ENCODE measurements at places on chromosomes 12 and 14.

- DNase-seq: peak; percentile 66
Measured at GRCh38 chr12:75692876-75693275, 181.5 kb upstream of the KRR1 start.

DNA sequence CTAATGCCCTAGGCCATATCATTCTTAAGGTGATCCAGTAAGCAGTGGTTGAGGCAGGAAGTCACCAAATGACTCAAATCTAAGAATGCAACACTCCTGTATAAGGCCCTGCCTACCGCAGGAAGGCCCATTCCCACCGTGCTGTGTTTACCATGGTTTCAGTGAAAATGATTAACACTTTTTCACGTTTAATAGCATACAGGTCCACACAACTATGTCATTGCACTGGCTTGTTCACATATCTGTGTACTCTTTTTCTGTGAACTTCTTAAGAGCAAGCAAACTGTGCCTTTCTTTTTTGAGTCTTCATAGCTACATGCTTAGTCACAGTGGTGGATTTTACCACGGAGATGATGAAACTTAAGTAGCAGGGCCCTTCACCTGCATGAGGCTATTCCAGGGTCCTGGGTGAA, 214.9 kb downstream of the CNTN1 start:
- DNase-seq: peak; percentile 51

DNA sequence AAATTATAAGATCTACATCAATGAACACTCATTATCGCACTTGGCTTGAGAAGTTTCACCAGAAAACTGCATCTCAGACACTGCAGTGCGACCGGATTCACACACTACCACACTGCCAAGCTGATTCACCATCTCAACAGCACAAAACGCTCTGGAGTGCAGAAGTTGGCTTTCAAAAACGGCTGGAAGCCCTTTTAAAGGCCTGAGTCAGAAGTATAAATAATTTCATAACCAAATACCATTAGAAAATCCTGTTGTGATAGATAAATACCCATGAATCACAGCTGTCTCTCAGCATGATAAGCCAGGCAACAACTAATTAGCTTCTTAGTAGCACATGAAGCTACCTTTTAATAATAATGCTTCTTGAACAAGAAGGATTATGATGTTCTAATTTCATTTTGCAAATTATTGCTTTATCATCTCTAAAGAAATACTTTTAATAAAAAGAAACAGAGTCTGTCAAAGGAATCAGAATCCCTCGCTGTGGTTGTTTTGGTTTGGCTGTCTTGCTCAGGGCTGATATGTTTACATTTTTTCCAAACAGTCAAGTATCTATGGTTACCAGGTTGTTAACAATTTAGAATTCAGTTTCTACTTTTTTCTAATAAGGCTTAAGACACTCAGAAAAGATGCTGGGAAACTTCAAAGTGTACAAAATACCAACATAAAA, 51.2 kb downstream of the SLC2A13 start:
- DNase-seq: peak; percentile 94

- DNase-seq: peak; percentile 42
Measured at GRCh38 chr12:29582146-29582545, 84.7 kb upstream of the OVCH1 start.

GRCh38 chr14:29724991-29725390, 202.7 kb downstream of the PRKD1 start:
- DNase-seq: peak; percentile 74

- DNase-seq: no peak
Measured at GRCh38 chr14:89641495-89642175, 224.6 kb upstream of the FOXN3 start.

- DNase-seq: no peak
Measured at GRCh38 chr12:52057638-52058576, 6.7 kb downstream of the NR4A1 start.

- DNase-seq: no peak
Measured at GRCh38 chr14:97359341-97359740, 562.2 kb downstream of the VRK1 start.

- DNase-seq: no peak
Measured at GRCh38 chr12:120094485-120094884, 22.1 kb downstream of the RAB35 start.

- DNase-seq: no peak
Measured at GRCh38 chr12:18217966-18218365, 43.4 kb upstream of the PIK3C2G start.

GRCh38 chr12:12499909-12500604, 62.6 kb downstream of the DUSP16 start:
- no peak for DNase-seq

GRCh38 chr12:86914721-86915120, 658.5 kb upstream of the MGAT4C start:
- DNase-seq: peak; percentile 85

GRCh38 chr14:79742142-79742541, 469.2 kb downstream of the DIO2 start:
- DNase-seq: peak; percentile 10

- no peak for DNase-seq
Measured at GRCh38 chr12:34163443-34163842, 141.1 kb downstream of the ALG10 start.

GRCh38 chr12:124477107-124477915, 90.1 kb downstream of the NCOR2 start:
- no peak for DNase-seq

GRCh38 chr14:75961662-75962061, 20.1 kb downstream of the TGFB3 start:
- DNase-seq: no peak

DNA sequence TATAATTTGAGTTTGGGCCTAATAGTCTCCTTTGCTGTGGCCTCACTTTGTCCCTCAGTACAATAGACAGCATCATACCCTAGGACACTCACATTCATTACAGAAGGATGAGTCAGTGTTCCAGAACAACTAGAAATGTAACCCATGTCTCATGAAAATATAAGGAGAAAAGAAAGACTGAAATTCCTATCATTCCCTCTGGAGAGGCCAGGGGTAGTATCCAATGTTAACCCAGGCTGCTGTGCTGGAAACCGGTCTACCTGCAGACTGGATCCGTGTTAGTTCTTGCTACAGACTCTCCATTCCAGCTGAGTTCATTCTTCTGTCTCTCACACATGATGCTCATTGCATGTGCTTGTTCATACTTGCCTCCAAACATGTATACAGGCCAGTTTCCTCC, 75.8 kb upstream of the HOXC13 start:
- peak; percentile 11 for DNase-seq

DNA sequence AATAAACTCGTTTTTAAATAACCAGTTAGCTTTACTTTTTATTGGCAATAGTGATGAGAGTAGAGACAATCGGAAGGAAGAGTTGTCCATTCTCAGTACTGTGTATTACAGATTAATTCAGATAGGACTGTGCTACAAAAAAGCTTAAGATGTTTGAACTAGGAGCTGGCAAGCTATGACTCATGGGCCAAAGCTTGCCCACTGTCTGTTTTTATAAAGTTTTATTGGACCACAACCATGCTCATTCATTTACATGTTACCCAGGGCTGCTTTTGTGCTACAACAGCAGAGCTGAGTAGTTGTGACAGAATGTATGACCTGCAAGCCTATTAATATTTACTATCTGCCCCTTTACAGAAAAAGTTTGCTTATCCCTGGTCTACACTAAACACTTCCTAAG, 19.4 kb downstream of the GNS start:
- no peak for DNase-seq

DNA sequence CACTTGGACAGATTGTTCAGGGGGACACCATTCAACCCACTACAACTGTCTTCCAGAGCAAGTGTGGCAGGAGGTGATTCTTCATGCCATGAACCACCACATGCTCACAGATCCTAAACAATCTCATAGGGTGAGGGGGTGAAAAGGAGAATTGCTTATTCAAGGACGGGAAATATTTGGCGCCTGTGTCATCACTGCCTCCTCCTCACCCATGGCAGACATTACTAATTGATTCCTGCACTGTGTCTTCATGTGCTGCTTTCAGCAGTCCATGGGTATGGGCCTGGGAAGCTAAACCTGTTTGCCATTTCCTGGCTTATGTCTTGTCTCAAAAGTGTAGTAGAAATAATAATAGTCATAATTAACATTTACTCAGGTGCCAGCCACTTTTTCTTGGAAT, 31.3 kb downstream of the MMAB start:
- peak; percentile 62 for DNase-seq

- no peak for DNase-seq
Measured at GRCh38 chr14:32300136-32300535, 29.0 kb upstream of the AKAP6 start.

GRCh38 chr12:20183563-20183962, 184.8 kb upstream of the PDE3A start:
- DNase-seq: peak; percentile 84

DNA sequence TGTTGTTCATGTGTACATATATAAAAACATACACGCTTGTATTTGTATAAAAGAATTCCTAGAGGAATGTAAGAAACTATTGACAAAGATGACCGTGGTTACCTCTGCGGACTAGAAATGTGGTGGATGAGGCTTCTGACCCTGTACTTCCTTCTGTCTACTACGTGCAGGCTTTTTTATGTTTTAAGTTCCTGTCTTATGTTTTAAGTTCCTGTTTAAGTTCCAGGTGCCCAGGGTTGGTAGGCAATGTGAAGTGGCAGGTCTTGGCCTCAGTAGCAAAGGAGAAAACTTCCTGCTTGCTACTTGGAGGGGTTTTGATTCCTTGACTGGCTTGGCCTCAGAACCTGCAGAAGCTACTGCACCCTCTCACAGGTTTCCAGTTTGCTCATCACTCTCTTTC, 11.6 kb downstream of the POMT2 start:
- no peak for DNase-seq

GRCh38 chr12:122855928-122856831, 20.9 kb downstream of the HIP1R start:
- DNase-seq: no peak

GRCh38 chr12:678747-679712, 15.8 kb upstream of the NINJ2 start:
- no peak for DNase-seq

- DNase-seq: peak; percentile 79
Measured at GRCh38 chr14:68143341-68143841, 323.8 kb downstream of the RAD51B start.

GRCh38 chr12:123167329-123167728, 16.4 kb upstream of the PITPNM2 start:
- no peak for DNase-seq

GRCh38 chr12:94277426-94278000, 129.1 kb downstream of the PLXNC1 start:
- peak; percentile 27 for DNase-seq

GRCh38 chr12:90017316-90017715, 308.7 kb upstream of the ATP2B1 start:
- DNase-seq: no peak

GRCh38 chr12:130506844-130507243, 169.2 kb downstream of the PIWIL1 start:
- no peak for DNase-seq

DNA sequence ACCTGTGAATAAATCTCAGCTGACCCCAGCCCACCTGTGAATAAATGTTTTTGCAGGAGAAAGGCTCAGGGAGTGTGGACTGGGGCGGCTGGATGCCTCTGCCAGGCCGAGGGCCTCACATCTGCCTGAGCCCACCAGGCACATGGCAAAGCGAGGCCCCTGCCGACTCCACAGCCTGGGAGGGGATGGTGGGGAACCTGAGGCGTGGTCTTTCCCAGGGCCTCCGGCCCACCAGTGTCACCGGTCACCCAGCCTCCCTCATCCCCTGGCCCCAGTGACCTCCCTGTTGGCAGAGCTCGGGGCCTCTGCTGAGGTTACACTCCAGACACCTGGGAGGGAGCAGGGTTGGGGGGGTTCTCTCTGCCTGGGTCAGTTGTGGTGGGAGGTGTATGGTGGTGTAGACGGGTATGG, 8.2 kb downstream of the NOC4L start:
- no peak for DNase-seq

DNA sequence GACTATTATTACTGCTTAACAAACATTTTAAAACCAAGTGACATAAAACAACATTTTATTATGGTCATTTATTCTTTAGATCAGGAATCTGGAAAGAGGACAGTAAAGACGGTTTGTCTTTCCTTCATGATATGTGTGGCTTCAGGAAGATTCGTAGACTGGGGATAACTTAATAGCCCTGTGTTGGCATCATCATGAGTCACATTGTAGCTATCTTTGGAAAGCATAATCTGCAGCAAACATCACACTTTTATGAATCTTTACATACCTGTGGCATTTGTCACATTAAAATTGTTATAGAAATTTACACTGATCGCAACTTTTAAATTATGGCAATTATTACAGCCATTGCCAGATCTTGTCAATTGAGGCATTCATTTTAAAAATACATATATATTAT, 397.1 kb downstream of the NOVA1 start:
- peak; percentile 41 for DNase-seq

- DNase-seq: no peak
Measured at GRCh38 chr12:88037770-88038169, 8.6 kb upstream of the C12orf50 start.

DNA sequence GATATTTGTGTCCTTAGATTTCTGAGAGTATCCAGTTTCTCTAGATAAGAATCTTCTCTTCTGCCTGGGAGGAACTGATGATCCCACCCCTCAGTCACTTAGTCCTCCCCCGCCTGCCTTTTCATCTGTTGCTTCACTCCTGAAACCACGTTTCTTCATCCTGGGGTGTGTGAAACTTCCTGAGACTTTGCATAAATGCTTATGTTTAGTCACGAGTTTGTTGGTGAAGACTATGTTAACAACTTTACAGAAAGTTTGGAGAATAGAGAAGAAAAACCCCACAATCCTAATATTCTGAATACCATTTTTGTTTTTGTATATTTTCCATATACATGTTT, 33.2 kb downstream of the MARK3 start:
- peak; percentile 93 for DNase-seq

- no peak for DNase-seq
Measured at GRCh38 chr12:131864469-131864868, 30.0 kb upstream of the ULK1 start.

GRCh38 chr14:55381561-55381960, 30.1 kb downstream of the ATG14 start:
- DNase-seq: no peak

DNA sequence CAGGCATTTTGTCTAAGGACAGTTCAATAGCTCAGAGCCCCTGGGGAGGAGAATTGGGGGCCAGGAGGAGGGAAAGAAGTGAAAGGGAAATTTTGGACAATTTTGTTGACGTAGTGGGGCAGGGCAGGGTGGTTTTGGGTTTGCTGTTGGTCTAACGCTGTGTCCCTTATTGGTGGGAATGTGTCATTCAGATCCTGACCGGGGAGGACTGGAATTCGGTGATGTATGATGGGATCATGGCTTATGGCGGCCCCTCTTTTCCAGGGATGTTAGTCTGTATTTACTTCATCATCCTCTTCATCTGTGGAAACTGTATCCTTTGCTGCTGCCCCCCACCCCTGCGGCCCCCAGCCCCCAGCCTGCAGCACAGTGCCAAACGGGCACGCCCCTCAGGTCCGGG, 212.1 kb upstream of the FKBP4 start:
- no peak for DNase-seq

DNA sequence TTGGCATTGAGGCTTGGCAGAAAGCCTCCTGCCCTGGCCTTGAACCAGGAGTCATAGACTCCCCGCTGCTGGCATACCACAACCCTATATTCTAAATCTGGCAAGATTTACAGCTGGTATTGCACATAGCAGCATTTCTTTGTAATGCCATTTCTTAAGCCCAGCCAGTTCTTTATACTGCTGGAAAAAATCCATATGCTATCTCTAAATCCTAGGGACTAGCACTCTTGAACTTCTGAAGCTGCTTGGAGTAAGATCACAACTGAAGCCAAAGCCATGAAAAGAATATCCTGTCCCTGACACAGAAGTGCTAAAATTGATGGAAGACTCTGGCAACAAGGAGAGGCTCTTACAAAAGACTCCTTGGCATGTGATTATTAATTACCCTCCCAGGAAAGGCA, 89.3 kb downstream of the KCNC2 start:
- no peak for DNase-seq
